ENCODE measurements at places on chromosomes 2 and 18. TPM values are rescaled to one million over a fixed set of nuclear protein-coding genes. Genes with fewer than 3 reads are reported as not detected.

Gene MAB21L4
- total RNA-seq, result 3.7 TPM

Gene PPP1R1C
- 13.1 TPM for total RNA-seq

Gene RFX8
- total RNA-seq, result not detected

Gene ZNF521
- total RNA-seq, result 0.50 TPM

Gene B3GNT7
- 1.0 TPM for total RNA-seq

Gene SCG2
- not detected for total RNA-seq

Gene TEKT4
- total RNA-seq, result not detected

Gene TTN
- 0.42 TPM for total RNA-seq

Gene C2orf80
- not detected for total RNA-seq

Gene STAMBP
- 19.8 TPM for total RNA-seq

Gene KRTCAP3
- 3.6 TPM for total RNA-seq

Gene TRIM43
- not detected for total RNA-seq

Gene CABLES1
- total RNA-seq, result 21.5 TPM

Gene WDR33
- 31.7 TPM for total RNA-seq

Gene BCL2
- 0.73 TPM for total RNA-seq

Measured in right lobe of liver (tissue), 6 donors.